ENCODE measurements at places on chromosomes 11 and 22. TPM values are rescaled to one million over a fixed set of nuclear protein-coding genes. Genes with fewer than 3 reads are reported as not detected.

DNA sequence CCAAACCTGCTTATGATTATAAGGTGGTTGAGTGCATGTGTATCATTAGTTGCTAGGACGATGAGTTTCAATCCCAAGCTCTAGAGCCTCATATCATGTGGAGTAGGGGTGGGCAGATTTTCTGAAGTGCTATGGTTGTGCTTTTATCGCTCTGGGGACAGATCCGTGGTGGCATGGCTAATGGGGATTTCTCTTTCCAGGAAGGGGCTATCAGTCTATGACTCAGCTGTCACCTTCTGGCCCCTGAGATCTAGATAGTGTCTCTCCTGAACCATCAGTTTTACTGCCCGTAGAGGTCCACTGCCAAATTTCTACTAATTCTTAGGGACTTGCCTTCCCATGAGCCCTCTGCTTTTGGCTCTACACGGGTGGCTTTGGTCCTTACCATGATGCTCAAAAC lies 51.8 kb downstream of the FDX1 start:
- DNase-seq = no peak

DNA sequence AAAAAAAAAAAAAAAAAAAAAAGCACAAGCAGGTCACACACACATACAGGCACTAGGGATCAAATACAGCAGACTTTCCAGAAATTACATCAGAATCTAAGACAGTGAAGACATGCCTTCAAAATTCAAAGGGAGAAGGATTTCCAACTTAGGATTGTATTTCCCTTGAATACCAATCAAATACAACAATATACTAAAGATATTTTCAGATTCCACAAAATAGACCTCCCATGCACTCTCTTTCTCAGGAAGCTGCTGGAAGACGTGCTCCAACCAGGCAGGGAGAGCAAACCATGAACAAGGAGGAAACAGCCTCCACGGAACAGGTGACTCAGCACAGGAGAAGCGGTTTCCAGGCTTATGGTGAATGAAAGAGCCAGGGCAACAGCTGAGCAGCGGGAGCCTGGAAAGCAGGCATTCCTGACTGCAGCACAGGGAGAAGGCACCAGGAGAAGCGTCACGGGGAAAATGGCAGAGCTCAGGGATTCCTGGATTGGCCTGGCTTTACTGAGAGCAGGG lies 32.0 kb downstream of the TMEM184B start:
- DNase-seq = peak; percentile 74

GRCh38 chr11:1078191-1078601 lies 3.5 kb downstream of the MUC2 start:
- DNase-seq = no peak

The FAM180B gene
- total RNA-seq = not detected

DNA sequence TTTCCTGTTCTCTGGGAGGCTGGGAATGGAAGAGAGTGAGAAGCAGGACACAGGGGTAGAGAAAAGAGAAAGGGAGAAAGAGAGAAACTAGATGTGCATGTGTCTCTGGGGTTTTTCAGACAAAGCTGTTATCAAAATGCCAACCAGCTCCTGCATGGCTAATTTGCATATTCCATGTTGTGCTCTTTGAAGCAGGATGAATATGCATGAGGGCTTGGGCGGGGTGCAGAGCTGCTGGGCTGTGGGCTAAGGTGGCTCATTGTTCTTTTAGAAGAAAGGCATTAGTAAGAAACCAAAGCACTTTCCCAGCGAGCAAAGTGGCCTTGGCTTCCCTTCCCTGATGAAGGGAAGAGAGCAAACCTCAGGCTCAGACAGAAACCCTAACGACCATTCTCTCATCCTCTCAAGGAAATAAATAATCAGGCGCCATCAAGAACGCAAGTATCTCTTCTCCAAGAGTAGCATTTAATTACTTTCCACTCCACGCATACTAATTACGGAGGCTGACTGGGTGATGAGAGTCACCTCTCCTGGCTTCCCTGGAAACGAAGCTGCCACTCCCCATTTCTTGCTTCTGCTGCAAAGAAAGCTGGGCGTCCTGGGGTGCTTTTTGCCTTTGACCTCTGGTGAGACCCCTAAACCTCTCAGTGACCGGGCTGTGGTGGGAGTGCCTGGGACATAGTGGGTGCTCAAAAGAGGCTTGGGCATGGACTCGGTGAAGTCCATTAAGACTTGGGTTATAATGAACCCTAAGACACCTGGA lies 54.2 kb downstream of the FEZ1 start:
- DNase-seq = no peak

- peak; percentile 67 for DNase-seq
These were observed 13.3 kb downstream of the RSPH14 start for GRCh38 chr22:23128269-23129108.

DNA sequence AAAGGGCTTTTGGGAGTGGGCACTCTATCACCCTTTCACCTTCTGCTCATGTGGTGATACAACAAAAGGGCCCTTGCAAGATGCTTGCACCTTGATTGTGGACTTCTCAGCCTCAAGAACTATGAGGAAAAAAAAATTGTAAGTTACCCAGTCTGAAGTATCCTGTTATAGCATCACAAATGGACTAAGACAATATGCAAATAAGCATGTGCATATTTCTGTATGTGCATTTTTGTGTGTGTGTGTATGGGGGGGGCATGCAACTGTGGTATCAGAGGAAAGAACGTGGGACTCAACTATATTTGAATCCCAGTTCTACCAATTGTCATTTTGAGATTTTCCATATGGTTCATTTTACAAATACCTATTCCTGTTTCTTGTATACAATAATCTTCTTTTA lies 10.9 kb downstream of the JRKL start:
- no peak for DNase-seq

The SIDT2 gene
- total RNA-seq = 37.3 TPM

The HTR3B gene
- not detected for total RNA-seq

GRCh38 chr11:120709808-120710207 lies 198.3 kb downstream of the GRIK4 start:
- DNase-seq = no peak

- no peak for DNase-seq
These were observed 11.1 kb upstream of the ALX4 start for GRCh38 chr11:44321059-44321458.

DNA sequence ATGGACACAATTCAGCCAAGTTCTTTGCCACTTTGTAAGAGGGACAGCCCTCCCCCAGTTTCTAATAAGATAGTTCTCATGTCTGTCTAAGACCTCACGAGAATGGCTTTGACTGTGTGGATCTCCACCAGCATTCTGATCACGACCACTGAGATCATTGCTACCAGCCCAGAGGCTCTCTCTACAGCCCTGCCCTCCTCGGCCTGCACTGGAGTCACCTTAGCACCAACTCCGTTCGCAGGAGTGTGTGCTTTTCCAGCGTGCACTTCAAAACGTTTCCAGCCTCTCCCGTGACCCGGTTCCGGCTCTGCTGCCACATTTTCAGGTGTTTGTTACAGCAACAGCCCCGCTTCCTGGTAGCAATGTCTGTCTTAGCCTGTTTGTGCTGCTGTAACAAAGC lies 26.2 kb downstream of the TSPAN32 start:
- DNase-seq = no peak

GRCh38 chr22:48797731-48798130 lies 1029.9 kb downstream of the BRD1 start:
- no peak for DNase-seq

DNA sequence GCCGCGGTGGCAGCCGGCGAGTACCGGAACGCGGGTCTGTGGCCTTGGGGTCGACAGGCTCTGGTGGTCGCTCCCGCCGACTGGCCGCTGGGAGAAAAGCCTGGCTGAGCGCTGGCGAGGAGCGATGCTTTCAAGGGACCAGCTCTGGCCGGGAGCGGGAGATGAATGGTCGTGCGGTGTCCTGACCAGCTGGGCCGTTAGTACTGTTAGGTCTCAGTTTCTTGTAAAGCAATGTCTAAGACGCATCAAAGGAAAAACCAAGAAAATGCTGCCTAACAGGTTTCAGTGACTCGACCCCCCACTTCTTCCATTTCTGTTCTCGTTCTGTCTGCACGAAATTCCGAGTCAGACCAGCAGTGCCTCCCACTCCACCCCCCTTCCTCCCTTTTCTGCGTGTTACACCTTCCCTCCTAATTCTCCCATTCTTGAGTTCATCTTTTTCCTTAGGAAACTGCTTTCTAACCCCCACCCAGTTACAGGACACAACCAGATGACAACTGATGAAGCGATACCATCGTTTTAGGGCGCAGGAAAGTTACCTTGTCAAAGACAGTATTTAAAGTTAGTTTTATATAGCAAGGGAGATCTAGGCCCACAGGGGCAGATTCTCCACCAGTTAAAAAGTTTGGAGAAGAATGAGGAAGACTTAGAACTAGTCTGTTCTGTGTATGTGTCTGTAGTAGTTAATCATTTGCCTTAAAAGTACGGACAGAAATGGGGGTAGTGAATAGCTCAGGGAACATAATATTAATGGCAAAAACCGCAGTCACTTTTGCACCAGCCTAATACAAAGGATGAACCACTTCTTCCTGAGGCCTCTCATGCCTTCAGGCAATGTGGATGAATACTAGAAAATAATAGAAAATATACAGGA lies 1.0 kb downstream of the CUL5 start:
- peak; percentile 60 for DNase-seq

DNA sequence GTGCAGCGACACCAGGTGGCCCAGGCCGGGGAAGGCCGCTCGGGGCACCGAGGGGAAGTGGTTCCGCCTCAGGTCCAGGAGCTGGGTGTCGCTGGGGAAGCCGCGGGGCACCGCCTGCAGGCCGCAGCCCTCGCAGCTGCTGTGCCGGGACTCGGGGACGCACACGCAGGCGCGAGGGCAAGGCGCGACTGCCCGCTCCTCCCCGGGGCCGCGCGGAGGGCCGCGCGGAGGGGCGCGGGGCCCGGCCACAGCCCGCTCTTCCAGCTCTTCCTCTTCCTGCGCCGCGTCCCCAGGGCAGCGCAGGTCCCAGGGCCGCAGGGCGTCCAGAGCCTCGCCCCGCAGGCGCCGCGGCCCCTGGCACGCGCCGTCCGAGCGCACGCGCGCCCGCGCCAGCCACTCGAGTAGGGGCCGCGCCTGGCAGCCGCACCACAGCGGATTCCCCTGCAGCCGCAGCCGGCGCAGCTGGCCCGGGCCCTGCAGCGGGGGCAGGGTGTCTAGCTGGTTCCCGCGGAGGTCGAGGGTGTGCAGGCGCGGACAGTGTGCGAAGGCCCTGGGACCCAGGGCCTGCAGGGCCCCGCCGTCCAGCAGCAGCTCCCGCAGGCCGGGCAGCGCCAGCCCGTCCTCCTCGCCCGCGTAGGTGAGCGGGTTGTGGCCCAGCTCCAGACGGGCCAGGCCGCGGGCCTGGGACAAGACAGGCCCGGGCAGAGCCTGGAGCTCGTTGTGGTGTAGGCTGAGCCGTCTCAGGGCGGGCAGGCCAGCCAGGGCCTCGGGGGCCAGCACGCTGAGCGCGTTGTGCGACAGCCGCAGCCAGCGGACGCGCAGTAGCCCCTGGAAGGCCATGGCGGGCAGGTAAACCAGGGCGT lies 2.8 kb downstream of the CHADL start:
- DNase-seq = peak; percentile 50

GRCh38 chr11:104784684-104785460 lies 113.4 kb downstream of the CASP12 start:
- DNase-seq = no peak
